ENCODE measurements at places on chromosomes 11 and 22.

DNA sequence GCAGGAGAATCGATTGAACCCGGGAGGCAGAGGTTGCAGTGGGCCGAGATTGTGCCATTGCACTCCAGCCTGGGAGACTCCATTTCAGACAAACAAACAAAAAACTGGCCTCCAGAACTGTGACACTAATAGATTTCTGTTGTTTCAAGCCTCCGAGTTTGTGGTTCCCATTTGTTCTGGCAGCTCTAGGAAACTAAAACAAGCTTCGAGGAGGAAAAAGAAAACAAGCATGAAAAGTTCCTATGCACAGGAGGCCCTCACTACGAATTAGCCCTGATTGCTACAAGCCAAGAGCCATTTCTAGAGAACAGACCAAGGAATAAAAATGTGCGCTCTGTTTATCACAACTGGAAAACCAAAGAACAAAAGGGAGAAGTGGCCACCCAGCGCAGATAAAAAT is 47.8 kb upstream of the SHANK2 start:
- no peak for DNase-seq

DNA sequence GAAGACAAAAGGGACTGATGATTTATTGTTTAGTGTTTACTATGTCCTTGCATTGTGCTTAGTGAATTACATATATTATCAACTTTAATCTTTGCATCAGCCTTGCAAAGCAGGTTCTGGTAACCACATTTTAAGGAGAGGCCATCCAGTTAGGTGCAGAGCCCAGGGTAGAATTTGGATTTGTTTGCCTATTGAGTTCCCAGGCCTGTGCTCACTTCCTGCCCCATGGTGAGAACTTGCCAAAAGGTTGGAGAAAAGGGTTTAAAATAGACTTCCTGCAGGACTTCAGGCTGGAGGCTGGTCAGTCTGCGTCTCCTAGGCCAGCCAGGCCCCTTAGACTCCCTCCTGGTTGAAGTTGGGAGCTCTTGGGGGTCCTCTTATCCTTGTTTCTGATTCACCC is 72.1 kb downstream of the ATXN10 start:
- DNase-seq, result no peak

GRCh38 chr11:132185726-132186592 is 815.5 kb downstream of the NTM start:
- no peak for DNase-seq

DNA sequence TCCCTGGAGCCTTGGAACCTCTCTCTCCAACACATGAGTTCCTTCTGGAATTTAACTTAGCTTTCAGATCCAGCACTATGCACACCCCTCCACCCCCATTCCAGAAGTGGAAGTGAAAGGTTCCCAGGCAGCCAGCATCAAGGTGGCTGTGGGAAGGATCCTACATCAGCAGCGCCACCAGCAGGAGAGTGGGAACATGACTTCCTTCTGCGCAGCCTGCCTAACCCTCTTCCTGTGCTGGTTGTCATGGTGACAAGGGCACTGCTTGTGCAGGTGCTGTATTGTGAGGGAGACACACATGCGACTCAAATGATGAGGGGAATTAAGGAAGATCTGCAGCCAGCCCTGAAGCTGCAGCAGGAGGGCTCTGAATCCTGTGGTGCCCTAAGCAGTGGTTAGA is 904.5 kb upstream of the API5 start:
- no peak for DNase-seq

- DNase-seq, result no peak
These were observed 27.4 kb downstream of the SEZ6L start for GRCh38 chr22:26196657-26197056.

DNA sequence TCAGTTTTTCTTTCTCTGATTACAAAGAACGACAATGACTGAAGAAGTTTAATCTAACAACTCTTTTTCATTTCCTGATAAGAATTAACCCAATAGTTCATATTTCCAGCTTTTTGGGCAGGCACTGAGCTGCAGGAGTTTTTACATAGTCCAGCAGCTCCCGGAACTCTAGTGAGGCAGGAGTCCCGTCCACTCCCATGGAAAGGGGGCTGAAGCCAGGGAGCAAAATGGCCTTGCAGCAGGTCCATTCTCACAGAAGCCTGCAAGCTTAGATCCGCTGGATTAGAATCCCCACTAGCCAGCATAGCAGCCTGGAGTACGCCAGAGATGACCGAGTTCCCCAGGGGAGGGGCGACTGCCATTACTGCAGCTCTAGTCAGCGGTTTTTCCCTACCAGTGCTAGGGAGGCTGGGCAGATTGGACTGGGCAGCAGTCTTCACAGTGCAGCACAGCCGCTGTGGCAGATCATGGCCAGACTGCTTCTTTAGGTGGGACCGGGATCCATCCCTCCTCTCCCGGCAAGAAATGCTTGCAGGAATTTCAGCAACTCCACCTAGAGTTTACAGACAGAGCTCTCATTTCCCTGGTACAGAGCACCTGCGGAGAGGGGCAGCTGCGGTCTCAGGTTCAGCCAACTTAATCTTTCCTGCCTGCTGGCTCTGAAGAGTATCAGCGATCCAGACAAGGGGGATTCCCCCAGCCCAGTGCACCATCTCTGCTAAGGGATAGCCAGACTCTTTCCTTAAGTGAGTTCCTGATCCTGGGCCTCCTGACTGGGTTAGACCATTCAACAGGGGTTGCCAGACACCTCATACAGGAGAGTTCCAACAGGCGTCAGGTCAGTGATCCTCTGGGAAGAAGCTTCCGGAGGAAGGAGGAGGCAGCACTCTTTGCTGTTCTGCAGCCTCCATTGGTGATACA is 742 bp upstream of the CASP4 start:
- no peak for DNase-seq

DNA sequence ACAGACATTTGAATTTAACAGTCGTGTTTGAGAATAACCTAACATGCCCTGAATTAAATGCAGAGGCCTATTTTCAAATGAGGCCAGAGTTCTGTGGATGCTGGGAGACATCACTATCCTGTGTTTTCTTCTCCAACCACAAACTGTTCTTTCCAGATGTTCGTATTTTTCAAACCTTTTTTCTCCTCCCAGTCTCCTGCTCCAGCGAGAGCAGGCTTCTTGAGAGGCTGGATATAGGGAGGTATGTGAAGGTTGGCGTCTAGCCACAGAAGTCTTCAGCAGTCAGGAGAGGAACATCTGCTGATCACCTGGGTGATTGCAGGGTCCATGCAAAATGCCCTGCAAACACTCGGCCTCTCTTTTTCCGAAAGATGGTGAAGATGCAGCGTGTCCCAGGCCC is 126.3 kb downstream of the C11orf91 start:
- no peak for DNase-seq

DNA sequence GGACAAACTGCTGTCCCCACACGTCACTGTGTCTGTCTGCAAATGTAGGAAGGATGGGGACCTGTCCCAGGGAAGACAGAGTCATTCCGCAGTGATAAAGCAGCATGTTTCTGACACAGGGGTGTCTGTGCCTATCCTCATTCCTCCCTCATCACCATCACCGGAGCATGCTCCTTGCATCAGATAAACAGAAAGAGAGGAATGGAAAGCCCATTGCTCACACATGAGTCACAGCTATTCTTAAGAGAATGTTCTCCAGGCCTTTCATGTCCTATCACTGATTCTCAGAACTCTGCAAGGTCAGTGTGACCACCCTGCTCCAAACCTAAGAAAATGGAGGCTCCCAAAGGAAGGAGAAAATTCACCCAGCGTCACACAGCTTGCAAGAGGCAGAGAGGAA is 38.9 kb downstream of the ZNF195 start:
- no peak for DNase-seq

DNA sequence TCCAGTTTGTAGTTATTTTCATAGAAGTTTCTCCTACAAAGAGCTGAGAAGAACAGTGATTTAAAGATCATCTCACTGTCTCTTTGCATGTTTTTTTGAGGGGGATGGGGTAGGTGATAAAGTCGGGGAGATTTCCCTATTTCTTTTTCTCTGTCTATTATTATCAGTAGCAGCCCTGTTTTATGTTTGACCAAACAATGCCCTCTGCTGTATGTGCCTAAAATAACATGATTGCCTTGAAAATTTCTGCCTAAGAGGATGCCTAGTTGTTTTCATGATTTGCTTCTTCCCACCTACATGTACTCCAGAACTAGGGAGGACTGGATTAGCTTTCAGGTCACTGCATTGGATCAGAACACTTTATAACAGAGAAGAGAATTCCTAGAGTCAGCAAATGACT is 1330.2 kb downstream of the LRRC4C start:
- no peak for DNase-seq

DNA sequence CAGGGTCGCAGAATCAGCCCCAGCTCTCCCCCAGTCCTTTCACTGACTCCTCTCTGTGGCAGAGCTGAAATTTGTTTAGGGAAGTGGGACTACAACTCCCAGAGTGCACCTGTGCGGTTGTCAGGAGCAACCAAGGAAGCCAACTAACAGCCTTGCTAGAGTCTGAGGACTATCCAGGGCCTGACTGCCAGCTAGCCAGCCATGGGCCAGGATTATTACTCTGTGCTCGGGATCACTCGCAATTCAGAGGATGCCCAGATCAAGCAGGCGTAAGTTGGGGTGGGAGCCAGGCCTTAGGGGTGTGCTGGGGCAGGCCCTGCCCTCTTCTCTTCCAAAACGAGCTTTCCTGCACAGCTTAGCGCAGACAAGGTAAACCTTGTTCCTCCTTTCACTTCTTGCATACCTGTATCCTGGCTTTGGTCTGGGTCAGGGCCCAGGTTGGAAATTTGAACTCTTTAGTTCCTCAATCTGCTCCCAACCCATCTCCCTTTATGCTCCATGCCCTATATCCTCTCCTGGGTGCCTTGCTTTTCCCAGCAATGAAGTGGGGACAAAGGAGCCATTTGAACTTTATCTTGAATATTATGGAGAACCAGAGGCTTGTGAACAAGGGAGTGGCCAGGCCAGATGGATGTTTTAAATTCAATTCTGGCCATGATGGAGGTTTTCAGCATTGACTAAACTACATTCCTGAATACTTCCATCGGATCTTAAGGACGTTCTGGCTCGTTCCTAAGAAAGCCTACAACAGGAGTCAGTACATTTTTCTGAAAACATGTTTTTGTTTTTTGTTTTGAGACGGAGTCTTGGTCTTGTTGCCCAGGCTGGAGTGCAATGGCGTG is at the start of gene DNAJB13:
TSS of gene DNAJB13 (plus strand) at position 158 of the 842 bp plus-strand sequence. CDS start at position 202, 44 bp downstream.
- DNase-seq, result no peak

GRCh38 chr11:112306230-112306629 is 45.6 kb upstream of the PLET1 start:
- peak; percentile 52 for DNase-seq

DNA sequence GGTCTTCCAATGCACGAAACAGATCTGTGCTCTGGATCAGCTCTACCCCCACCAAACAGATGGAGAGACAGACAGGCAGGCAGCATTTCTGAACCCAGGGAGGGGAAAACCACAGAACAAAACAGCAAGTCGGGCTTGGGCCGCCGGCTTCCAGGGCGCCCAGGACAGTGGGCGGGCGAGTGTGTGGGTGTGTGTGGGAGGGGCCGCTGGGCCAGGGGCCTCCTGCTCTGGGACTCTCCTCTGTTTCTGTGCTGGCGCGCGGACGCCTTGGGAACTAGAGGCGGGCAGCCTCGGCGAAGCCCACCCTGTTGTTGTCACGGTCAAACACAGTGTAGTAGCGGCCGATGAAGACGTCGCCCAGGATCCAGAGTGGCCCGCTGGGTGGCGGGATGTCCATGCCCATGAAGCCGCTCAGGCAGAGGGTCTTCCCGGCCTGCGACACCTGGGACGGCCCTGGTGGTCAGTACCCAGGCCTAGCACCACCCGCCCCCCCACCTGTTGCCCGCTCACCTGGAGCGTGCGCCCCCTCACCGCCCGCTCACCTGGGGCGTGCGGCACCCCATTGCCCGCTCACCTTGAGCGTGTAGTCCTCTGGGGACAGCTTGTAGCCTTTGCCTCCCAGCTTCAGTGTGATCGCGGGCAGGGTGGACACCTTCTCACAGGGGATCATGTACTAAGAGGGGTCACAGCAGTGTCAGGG is 3.0 kb upstream of the IFITM10 start:
- DNase-seq, result no peak

DNA sequence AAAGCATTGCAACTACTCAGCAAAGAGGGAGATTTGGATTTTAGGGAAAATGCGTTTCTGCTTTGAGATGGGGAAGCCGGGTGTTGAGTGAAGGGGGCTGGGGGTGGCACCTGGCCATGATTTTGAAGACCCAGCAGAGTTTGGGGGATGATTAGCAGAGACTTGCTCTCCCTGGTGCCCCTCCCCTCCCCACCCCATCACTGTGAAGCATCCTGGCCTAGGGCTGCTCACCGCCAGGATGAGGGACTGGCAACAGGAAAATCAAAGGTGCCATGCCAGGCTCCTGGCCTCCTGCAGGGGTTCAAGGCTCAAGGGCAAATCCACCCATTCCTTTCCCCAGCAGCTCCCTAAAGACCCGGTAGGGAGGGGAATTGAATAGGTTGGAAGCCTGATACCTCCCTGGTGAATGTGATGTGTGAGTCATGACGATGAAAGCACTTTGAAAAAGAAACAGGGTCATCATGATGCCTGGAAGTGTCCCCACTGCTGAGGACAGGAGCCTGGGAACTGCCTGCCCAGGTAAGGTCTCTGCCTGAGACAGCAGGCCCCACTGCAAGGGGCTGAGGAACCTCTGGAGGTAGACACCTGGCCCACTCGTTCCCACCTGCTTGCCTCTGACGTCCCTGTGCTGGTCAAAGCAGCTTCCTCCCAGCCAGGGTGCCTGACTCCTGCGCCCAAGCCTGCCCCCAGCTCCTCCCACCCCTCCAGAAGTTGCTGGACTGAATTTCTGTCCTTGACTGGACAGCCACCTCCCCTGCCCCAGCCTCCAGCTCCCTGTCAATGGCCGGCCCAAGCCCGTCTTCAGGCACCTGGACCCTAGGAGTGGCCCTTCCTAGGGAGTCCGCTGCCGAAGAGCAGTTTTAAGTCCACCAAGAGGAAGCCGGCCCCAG is 1.7 kb downstream of the CHST1 start:
- DNase-seq, result no peak

DNA sequence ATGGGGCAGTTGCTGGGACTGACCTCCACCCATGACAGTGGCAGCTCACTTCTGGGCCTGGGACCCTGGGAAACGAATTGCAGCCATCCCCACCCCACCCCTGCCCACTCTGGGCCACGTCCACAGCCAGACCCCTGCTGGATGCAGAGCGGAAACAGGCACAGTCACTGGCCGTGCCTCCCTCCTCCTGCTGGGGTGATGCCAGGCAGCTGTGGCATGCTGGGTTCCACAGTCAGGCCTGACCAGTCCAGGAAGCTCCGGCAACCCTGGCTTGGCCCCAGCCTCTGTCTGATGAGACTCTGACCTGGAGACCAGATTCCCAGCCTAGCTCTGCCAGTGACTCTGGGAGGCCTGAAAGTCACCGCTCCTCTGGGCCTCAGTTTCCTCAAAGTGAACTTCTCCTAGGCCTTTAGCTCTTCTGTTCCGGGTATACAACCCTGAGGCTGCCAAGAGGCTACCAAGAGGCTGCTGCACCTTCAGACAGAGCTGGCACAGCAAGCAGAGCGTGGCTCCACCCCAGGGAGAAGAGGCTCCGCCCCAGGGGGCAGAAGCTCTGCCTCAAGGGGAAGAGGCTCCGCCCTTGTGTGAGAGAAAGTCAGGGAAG is 8.9 kb downstream of the SULT4A1 start:
- no peak for DNase-seq

DNA sequence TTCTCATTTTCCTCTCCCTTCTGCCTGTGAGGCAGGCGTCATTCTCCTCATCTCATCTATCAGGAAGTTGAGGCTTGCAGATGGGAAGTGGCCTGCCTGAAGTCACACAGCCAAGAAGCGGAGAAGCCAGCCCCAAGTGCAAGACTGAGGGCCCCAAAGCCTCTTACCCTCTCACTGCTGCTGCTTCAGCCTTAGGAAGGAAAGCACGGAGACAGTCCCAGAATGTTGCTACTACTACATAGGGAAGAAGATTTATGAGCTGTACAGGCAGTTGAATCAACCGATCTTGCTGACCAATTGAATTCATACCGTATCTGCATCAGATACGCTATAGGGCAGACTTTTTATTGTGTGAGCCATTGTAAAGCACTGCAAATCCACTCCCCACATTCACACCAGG is 89.0 kb downstream of the CWC15 start:
- no peak for DNase-seq

GRCh38 chr11:123559523-123559955 is 94.9 kb downstream of the SCN3B start:
- no peak for DNase-seq

Measured in NCI-H2107 (cell line).